ENCODE measurements at places on chromosomes 2 and 18. TPM values are rescaled to one million over a fixed set of nuclear protein-coding genes. Genes with fewer than 3 reads are reported as not detected.
A peak's percentile ranks its signal among the peaks of the same experiment; 100 is the strongest.

Gene POMC
- not detected for total RNA-seq

Gene RGPD3
- 0.39 TPM for total RNA-seq

Gene SAG
- not detected for total RNA-seq

Gene TMEM17
- 4.7 TPM for total RNA-seq

Gene MBP
- not detected for total RNA-seq

DNA sequence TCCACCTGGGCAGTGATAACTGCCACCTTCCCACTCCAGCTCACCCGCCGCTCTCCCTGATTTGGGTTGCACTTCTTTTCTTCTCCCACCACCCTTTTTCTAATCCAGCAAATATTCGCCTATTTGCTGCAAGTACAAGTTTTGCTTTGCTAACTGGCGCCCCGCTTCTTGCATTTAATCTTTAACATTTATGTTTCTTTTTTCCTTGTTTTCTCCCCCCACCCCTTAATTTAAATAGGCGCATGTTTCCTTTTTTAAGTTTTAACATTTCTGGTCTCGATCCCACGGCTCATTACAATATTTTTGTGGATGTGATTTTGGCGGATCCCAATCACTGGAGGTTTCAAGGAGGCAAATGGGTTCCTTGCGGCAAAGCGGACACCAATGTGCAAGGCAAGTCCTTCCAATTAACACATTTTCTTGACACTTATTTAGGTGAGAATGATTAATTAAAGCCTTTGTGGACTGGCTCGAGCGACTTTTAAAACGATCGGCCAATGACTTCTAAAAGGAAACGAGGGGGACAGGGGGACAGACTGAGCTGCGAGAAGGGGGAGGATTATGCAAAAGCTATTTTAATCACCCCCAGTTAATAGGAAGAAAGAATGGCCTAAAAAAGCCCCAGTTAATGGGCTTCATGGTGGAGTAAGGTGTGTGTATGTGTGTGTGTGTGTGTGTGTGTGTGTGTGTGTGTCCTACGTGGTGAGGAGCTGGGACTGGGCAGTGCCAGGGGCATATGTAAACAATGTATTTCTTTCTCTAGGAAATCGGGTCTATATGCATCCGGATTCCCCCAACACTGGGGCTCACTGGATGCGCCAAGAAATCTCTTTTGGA, 1.6 kb downstream of the TBR1 start:
- DNase-seq = no peak

GRCh38 chr2:39281391-39281790, 37.6 kb upstream of the CDKL4 start:
- DNase-seq = no peak

DNA sequence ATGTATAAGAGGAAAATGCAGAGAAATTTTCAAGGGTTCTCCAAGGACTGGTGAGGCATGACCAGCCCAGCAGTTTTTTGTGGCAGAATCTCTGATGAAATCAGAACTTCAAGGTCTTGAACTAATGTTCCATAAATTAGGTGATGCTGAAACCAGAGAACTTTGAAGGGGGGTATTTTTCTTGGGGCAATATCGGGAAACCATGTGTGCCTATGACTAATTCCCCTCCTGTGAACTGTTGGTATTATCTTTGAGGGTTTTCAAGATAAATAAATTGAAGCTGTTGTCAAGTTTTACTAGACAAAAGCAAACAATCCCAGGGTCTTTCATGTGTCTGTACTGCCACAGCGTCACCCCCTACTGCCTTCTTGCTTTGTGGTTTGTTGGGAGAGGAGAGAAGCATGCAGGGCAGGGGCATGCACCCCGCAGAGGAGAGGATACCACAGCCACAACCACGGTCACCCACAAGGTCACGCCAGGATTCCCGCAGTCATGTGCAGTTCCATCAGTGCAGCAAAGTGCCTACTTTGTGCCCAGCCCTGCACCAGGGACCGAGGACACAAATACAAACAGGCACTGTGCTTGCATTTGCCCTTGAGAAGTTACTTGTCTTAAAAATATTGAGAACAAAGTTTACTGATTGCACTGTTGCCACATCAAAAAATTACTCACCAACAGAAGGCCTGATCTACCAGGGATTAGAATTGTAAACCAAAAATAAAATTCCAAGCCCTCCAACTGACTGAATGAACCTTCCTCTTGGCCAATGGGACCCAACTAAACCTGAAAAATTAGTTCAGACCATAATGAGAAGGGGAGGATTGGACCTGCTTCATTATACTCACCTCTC, 413.3 kb upstream of the TRIB2 start:
- DNase-seq = peak; percentile 93

GRCh38 chr2:58971511-58972360, 730.6 kb upstream of the FANCL start:
- no peak for DNase-seq

DNA sequence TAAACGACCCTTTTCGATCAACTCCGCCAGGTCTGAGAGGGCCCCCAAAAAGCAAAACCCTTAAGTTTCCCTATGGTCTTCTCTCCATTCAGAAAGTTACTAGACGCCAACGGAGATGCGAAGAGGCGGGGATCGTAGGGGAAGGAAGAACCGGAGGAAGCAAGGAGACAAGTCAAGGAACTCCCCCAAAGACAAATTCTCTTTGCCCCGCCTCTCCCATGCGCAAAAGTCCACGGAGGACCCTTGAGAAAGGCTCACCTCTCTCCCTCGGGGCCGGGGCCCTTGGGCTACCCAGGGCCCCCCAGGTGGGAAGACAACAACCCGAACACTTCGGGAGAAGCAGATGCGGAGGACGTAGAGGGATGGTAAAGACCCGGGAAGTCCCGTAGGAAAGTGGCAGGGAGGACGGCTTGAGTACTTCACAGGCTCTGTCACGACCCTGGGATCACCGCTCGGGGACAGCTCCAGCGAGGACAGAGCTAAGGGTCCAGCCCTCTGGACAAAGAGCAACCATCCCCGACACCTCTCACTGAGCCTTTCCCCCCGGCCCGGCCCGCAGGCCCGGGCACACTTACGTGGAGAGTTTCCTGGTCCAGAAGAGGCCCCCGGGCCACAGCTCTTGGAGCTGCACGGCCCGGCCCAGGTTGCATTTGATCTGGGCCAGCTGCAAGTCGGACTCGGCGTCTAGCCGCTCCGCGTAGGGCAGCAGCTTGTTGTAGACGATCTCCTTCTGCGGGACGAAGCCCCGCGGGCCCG, 647 bp downstream of the PSME4 start:
- peak; percentile 48 for DNase-seq

DNA sequence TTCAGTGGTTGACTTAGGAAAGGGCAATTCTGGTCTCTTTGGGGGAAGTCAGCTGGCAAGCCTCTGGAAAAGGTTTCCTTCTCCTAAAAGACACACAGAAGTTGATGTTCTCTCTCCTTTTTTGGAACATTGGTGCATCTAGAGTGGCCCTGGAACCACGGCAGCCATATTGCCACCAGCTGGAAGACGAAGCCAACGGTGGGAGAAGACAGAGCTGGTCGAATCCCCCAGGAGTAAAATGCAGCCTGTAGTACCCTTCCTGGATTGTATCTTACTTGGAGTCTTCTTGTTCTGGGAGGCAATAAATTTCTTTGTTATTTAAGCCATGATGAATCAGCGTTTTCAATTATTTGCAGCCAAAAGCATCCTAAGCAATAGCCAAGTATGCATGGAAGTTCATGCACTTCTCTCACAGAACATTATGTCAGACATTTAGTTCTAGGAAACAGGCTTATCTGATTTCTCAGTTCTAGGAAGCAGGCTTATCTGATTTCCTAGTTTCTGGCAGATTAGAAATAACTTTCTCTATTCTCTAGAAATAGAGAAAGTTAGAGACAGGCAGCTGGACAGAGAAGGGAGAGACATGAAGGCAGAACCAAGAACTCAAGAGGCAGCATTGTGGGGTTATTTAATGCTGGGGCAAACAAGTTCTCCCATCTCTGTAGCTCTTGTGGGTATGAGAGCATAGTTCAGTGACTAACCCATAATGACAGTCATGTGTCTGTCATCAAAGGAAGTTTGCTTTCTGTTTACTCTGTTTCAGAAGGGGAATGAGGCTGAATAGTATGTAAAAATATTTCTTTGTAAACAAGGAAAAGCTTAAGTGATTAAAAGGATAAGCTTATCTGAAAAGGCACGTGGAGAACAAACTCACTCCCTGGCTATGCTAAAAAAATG, 40.5 kb upstream of the NABP1 start:
- peak; percentile 54 for DNase-seq

DNA sequence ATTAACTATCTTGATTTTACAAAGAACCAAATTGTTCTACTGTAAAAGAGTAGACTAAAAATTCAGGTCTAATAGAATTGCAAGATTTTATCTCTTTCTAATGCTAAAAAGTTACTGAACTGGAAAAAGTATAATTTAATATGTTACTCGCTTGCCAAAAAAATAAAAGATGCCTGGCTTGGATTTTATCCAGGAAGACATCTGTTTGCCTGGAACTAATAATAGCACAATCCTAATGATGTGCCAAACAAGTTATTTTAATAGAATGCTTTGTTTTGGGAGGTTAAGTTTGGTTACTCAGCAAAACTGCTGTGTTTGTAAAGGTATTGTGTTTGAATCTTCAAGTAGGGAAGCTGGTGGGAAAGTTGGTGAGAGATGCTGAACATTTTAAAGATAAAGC, 19.4 kb upstream of the ZSWIM2 start:
- DNase-seq = no peak

GRCh38 chr2:238143239-238143951, 4.9 kb downstream of the KLHL30 start:
- peak; percentile 91 for DNase-seq

DNA sequence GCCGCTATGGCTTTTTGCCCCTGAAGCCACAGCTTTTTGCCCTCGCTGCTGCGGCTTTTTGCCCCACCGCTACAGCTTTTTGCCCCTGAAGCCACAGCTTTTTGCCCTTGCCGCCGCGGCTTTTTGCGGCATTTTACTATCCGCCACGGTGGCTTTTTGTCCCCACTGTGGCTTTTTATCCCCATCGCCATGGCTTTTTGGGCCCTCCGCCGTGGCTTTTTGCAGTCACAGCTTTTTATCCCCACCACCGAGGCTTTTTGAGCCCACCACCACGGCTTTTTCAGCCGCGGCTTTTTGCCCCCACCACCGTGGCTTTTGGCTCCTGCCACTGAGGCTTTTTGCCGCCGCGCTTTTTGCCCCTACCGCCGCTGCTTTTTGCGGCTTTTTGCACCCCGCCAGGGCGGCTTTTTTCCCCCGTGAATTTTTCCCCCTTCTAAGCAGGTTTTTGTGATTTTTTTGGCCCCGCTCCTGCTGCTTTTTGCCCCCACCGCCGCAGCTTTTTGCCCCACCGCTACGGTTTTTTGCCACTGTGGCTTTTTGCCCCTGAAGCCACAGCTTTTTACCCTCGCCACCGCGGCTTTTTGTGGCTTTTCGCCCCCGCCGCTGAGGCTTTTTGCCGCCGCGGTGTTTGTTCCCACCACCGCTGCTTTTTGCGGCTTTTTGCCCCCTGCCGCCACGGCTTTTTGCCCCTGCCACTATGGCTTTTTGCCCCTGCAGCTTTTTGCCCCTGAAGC, 2797.2 kb upstream of the TEKT4 start:
- DNase-seq = peak; percentile 26

DNA sequence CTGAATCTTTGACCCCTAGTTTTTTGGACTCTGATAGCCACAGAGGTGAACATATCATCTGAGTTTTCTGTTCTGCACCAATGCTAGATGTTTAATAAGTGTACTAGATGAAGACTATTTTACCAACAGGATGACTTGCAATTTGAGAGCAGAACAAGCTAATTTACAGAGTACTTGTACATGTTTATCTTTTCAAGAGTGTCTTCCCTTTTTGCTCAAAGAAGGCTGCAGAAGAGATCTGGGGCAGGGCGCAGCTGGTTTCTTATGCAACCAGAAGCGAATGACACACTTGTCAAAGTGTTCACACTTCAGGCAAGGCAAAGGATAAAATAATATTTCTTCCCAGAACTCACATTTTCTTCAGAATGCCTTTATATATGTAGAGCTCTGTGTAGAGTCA, 86.0 kb downstream of the VWA3B start:
- no peak for DNase-seq

DNA sequence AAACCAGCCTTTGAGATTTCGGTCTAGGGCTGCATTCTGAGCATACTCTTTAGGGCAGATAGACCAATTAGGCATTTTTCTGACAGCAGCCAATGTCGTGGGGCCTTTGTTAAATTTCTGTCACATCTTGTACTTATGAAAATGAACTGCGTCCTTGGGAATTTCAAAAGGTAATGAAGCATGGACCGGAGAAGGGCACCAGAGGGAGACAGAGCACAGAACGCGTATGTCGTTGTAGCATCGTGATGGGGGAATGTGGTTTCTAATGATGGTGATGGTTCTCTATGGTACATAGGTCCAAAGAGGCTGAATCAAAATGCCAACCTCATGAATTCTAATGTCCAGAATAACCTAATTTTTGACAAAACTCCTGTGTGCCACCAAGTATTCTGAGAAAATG, 483.9 kb upstream of the CRIM1 start:
- DNase-seq = no peak

- no peak for DNase-seq
These were observed 1.8 kb downstream of the ASIC4 start for GRCh38 chr2:219515874-219516629.

DNA sequence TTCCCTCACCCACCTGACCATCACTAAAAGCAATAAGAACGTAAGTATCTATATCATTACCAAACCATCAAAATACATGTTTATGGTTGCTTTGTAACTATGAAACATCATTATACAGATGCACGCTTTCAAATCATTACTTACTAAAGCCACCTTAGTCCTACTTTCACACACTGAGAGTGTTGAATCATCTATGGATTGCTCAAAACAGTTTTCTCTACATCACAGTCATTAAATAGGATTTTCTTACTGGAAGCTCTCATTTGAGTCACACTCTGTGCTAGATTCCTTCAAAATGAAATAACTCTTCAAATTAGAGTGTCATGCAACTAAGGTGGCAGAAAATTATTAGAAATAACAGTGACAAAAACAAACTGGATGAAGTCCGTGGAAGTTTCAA, 878.4 kb downstream of the CPS1 start:
- no peak for DNase-seq

- peak; percentile 77 for DNase-seq
These were observed 1.5 kb upstream of the VSNL1 start for GRCh38 chr2:17538844-17539554.

- DNase-seq = no peak
These were observed 45.8 kb upstream of the EML6 start for GRCh38 chr2:54677476-54678265.
